Right kidney (tissue), 9 donors: ENCODE measurements at places on chromosomes 3 and 15.

DNA sequence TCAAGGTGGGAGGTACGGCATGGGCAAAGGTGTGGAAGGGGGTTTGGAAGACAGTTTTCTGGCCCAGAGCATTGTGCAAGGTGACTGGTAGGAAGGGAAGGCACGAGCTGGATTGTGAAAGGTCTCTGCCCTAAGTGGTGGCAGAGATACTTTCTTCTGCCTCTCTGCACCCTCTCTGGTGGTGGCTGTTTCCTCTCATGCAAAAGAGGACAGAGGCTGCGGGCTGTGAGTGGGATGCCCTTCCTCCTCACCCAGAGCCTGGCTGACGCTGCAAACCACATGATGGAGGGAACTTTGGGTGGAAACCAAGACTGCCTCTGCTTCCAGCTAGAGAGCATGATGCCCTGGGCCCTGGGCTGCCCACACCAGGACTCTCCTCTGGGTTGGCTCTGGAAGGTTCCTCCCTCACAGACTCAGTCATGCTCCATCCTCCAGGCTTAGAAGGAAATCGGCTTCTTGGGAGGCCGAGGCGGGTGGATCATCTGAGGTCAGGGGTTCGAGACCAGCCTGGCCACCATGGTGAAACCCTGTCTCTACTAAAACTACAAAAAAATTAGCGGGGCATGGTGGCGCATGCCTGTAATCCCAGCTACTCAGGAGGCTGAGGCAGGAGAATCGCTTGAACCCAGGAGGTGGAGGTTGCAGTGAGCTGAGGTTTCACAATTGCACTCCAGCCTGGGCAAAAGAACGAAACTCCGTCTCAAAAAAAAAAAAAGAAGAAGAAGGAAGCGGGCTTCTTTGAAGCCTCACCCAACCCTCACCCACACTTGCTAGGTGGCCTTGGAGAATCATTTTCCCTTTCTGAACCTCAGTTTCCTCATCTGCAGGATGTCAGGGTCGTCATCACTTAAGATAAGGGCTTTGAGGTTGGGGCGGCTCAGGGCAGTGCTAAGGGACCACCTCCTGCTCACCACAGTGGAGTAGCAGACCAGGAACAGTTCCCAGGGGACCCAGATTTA lies 8.3 kb downstream of the PSTPIP1 start:
- DNase-seq = no peak

- DNase-seq = no peak
These were observed 573.0 kb downstream of the MECOM start for GRCh38 chr3:169090559-169090958.

DNA sequence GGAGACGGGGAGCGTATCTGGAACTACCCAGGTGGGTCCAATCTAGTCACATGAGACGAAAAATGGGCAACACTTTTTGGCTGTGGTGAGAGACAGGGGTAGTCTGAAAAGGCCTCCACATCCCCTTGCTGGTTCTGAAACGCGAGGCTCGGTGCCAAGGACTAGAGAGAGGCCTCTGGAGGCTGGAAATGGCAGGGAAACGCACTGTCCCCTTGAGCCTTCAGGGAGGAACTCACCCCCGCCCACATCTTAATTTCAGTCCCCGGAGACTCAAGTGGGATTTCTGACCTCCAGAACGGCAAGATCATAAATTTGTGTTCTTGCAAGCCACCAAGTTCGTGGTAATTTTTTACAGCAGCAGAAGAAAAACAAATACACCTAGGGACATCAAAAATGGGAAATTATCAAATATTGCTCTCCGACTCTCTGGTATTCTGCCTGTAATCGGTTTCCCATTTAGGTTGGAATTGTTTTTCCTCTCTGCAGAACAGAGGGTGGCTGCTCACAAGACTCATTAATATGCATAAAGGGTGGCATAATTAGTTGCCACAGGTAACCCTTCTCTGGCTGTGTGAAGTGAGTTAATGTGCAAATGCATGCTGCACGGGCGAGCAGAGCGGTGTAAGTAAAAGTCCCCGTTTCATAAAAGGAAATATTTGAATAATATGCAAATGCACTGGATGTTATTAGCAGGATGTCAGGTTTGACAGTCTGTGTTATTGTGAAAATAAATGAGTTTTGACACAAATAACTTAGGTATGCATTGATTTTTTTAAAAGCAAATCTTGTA lies 185.7 kb downstream of the ARRDC4 start:
- no peak for DNase-seq

- DNase-seq = no peak
These were observed 142.7 kb upstream of the RBMS3 start for GRCh38 chr3:29138171-29138570.

DNA sequence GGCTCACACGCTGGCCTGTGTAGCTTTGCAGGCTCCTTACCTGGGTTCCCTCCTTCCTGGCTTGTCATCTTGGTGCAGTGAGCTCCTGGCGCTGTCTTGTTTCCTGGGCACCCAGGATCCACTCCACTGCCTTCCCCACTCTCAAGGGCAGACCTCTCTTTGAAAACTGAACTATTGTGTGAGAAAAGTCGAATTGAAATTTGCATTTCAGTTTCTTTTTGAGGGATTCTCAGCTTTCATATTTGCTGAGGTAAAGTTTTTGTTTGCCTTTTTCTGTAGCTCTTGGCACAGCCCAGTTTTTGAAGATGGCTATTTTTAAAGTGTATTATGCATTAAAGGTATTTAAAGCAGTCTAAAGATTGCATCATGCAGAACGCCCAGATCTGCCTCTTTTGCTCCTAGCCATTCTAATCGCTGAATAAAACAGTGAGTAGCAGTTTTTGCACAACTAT lies 70.1 kb downstream of the CCK start:
- no peak for DNase-seq

DNA sequence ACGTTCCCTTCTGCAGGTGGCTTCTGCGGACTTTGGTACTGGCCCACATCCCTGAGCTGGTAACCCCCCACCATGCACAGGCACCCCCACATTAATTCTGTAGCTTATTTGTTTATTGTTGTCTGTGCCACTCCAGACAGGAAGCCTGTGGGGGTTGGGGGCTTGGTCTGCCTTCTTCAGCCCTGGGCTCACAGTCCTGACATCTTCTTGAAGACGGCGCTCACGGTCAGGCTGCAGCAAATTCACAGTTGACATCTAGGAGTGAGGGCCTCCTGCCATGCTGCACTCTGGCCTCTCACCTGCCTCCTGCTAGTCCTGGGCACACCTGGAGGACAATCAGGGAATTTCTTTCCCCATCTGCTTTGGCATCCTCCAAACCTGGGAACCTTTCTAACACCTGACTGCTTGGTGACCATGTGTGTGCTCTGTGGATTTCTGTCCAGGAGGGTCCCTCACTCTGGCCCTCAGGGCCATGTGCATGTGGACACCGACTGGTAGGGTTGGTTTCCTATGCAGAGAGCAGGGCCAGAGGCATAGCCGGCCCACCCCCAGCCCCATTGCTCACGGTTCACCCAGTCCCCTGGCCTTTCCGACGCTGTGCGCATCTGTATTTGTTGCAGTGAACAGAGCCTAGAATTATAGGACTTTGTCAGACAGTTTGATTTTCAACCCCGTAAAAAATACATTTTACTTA lies 68.8 kb downstream of the APBA2 start:
- no peak for DNase-seq

- no peak for DNase-seq
These were observed 33.0 kb upstream of the DENND4A start for GRCh38 chr15:65824941-65825544.

- no peak for DNase-seq
These were observed 24.1 kb upstream of the SHISA5 start for GRCh38 chr3:48528048-48528447.

GRCh38 chr15:88684345-88684744 lies 45.5 kb downstream of the ISG20 start:
- DNase-seq = no peak

DNA sequence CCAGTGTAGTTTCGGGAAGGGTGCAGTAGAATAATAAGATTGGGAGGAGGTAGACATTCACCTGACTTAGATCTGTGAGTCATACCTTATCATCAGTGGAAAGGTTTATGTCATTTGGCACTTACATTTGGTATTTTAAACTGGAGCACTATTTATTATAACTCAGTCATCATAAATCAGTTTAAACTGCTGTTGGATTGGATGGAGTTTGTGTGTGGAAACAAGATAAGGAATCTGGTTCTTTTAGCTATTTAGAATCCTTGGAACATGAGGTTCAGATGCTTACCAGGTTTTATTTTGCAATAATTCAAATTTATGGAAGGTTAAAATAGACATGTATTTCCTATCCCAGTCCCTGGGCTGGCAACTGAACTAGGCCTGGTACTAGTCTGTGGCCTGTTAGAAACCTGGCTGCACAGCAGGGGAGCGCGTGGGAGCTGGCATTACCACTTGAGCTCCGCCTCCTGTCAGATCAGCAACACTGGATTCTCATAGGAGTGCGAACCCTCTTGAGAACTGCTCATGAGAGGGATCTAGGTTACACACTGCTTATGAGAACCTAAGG lies 34.5 kb downstream of the ZFAND6 start:
- no peak for DNase-seq

DNA sequence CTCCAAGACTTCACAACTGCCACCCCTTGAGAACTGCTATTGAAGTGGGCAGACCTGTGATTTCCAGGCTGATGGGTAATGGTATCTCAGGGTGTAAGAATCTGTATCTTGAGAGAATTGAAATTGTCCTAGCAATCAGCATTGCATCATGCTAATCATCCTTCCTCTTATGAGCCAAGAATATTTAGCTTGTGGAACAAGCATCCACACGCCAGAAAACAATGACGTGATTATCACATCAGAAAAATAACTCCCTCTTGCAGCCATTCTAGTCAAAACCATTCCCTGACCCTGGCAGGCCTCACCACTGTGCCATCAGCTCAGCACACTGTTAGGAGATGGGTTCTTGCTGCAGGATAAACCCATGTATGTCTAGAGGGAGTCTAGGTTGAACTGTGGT lies 6.7 kb downstream of the BCL2L10 start:
- DNase-seq = no peak

DNA sequence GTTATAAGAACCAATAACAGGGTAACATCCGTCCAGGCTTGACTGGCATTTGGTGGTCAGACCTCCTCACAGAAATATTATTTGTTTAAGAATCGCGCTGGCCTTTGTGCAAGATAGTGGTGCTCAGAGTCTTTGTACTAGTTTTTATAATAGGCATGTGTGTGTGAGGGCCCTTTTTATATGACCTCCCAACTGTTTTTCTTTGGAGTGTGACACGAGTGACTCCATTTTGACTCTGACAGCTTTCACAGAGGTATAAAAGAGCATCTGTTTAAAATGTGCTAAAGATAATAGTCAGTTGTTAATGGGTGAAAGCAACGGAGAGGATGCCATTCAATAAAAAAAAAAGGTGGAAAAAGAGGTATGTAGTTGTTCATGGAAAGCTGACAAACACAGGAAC lies 110.4 kb downstream of the IL1RAP start:
- DNase-seq = no peak

- peak; percentile 63 for DNase-seq
These were observed at the start of gene ITGA11 for GRCh38 chr15:68431792-68432401. TSS of gene ITGA11 (minus strand) at chr15:68432163. CDS start at chr15:68432066, 97 bp downstream.

DNA sequence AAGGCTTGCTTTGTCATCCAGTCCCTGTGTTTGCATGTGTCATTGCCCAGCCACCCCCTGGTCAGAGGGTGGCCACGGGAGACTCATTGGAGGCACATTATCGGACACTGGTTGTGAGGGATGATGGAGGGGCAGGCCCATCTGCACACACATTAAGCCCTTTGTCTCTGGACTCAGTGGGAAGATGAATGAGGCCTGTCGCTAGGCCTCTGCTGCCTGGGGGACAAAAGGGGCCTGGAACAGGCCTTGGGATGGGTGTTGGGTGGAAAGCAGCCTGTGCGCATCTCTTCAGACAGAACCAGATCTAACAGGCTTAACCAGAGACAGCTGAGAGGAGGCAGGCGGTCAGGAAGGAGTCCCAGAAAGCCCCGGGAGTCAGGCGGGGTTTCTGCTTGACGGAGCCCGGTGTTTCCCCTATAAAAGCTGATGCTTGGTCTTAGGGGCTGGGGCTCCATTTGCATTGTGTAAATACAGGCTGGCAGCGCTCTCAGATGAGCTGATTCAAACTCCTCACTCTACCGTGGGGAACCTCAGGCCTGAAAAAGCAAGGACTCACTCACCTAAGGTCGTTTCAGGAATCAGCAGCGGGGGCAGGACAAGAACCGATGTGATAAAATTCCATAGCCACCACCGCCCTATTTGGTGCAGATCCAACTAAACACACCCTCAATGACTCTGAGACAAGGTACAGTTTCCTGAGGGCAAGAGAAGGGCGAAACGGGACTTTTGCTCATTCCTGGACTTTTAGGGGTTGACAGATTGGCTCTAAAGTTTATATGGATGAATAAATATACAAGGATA lies 17.1 kb upstream of the SKIC8 start:
- DNase-seq = peak; percentile 25

DNA sequence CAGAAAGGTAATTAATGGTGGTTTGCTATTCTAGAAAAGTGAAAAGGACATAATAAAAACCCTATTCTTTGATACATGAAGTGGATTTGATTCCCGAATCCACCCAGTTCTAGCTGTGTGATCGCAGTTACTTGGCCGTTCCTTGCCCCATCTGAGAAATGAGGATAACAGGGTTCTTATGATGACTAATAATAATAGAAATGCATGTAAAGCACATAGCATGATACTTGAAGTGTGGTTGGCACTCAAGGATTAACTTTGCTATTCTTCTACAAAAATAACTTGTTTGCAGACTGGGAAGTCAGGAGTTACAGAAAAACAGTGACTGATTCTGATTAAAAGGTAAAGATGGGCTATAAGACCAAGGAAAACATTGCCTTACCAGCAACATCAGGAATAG lies 26.8 kb downstream of the PARL start:
- no peak for DNase-seq

GRCh38 chr3:177098551-177098950 lies 98.7 kb downstream of the TBL1XR1 start:
- DNase-seq = no peak

GRCh38 chr15:96023081-96023480 lies 307.4 kb upstream of the NR2F2 start:
- no peak for DNase-seq

GRCh38 chr3:43869491-43869890 lies 178.8 kb downstream of the ABHD5 start:
- no peak for DNase-seq

DNA sequence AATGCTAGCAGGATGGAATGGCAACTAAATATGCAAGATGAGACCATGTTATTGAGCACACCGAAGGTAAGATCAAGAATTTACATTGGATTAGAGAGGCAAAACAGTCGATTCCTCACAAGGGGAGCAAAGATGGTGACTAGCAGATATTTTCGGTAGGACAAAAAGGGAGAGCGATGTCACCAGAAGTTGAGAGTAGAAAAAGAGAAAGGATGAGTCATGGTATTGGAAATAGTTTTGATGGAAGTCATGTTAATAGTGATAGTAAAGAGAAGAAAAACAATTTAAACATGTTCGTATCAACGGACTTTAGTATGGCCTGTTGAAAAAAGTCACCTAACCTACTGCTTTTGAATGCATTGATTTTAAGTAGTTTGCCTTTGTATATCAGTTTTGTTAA lies 55.0 kb downstream of the UBE2E2 start:
- no peak for DNase-seq

- no peak for DNase-seq
These were observed 8.5 kb downstream of the LIPC start for GRCh38 chr15:58440158-58440910.

DNA sequence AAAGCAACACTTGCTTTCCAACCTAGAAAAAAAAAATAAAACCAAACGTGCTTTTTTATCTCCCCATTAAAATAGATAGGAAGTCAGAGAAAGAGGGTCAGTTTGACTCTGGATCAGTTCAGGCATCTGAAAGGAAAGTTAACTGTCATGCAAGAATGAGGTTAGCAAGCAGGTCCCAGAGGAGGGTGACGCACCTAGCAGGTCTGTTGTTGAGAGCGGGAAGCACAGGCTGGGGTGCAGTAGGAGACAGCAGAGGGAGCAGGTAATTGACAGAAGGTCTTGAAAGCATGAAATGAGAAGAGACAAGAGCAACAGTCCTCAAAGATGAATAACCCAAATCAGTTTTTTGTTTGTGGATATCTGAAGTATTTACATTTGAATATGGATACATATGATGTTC lies 82.5 kb downstream of the ANO10 start:
- DNase-seq = no peak
